ENCODE measurements at places on chromosomes 1 and 21. TPM values are rescaled to one million over a fixed set of nuclear protein-coding genes. Genes with fewer than 3 reads are reported as not detected.

The FAM151A gene
- total RNA-seq: not detected

The LMX1A gene
- total RNA-seq: not detected

GRCh38 chr21:26409735-26410134, 163.4 kb downstream of the CYYR1 start:
- peaks cover 8% of the 10 kb centered on the region for H3K4me1 ChIP-seq
- no peaks in the 10 kb centered on the region for H3K27me3 ChIP-seq
- no peak overlapping the region for H3K27ac ChIP-seq
- no peaks in the 10 kb centered on the region for H3K36me3 ChIP-seq
- H3K4me3 ChIP-seq: no peak overlapping the region
- no peak for DNase-seq

- no peak overlapping the region for H3K4me3 ChIP-seq
- H3K27me3 ChIP-seq: peaks cover 11% of the 10 kb centered on the region
- no peaks in the 10 kb centered on the region for H3K36me3 ChIP-seq
- no peak for DNase-seq
- H3K4me1 ChIP-seq: no peaks in the 10 kb centered on the region
These were observed 7.4 kb upstream of the EDEM3 start for GRCh38 chr1:184761969-184762485.

- H3K4me3 ChIP-seq: no peak overlapping the region
- no peaks in the 10 kb centered on the region for H3K27me3 ChIP-seq
- H3K36me3 ChIP-seq: peaks cover 71% of the 10 kb centered on the region
- H3K4me1 ChIP-seq: peaks cover 44% of the 10 kb centered on the region
- no peak overlapping the region for H3K27ac ChIP-seq
- DNase-seq: no peak
These were observed 9.9 kb downstream of the POGK start for GRCh38 chr1:166849135-166849534.
